Panc1 (cell line): ENCODE measurements at places on chromosomes 16 and 17.

- no peaks in the 10 kb centered on the region for H3K27me3 ChIP-seq
- DNase-seq = no peak
- no peaks in the 10 kb centered on the region for H3K4me1 ChIP-seq
- no peak overlapping the region for H3K4me3 ChIP-seq
- no peak overlapping the region for H3K27ac ChIP-seq
Observed at GRCh38 chr17:39939588-39940419, 12.3 kb downstream of the LRRC3C start.

DNA sequence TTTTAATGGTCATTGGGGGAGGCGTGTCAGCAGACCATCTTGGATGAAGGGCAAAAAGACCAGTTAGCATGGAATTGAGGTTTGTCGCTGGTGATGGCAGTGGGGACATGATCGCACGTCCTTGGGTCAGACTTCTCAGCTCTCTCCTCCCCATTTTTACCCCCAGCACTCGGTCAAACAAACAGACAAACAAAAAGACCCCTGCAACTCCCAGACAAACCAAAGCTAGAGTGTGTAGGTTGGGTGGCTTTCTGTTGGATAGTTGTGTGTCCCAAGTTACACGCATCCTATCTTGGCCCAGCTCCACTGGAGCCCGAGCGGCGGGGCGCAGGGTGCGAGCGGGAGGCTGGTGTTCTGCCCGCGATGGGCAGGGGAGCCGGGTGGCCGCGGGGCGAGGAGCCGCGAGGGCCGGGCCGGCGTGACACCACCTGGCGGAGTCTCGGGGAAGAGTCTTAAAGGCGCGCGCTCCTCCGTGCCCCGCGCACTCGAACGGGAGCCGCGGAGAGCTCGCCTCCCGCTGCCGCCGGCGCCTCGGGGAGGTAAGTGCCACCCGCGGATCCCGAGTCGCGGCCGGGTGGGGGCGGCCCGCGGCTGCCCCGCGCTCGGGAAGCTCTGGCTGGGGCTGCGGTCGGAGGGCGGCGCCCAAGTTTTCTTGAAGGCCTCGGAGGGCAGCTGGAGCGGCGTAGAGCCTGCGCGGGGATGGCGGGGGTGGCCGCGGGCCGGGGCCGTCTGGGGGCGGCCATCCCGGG, 18.5 kb upstream of the NTN1 start:
- no peak overlapping the region for H3K27ac ChIP-seq
- H3K4me3 ChIP-seq = peak overlapping the region; percentile 23; the same call in 1 of the 2 replicates
- H3K27me3 ChIP-seq = no peaks in the 10 kb centered on the region; the same call in 1 of the 2 replicates
- no peaks in the 10 kb centered on the region for H3K4me1 ChIP-seq
- no peak for DNase-seq

- peak; percentile 27 for DNase-seq
- peaks cover 6% of the 10 kb centered on the region for H3K27me3 ChIP-seq
Observed at GRCh38 chr16:68445458-68445857, 2.9 kb downstream of the SMPD3 start.

DNA sequence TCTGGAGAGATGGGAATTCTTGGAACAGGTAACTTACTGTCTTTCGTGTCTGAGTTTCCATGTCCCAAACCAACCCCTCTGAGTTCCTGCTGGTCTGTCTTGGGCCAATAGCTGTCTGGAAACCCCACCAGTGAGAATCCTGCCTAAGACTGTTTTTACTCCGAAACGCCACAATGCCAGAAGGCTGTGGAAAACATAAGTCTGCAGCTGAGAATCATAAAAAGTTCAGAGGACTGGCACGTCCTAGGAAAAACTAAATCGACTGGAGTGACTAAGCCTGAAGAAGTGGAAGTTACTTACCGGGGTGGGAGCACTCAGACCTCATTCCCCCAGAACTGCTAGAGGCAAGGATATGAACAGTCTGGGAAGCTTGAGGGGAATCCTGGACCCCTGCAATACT, 13.3 kb downstream of the LRRC75A start:
- DNase-seq = no peak
- H3K27ac ChIP-seq = no peak overlapping the region
- H3K4me1 ChIP-seq = no peaks in the 10 kb centered on the region

DNA sequence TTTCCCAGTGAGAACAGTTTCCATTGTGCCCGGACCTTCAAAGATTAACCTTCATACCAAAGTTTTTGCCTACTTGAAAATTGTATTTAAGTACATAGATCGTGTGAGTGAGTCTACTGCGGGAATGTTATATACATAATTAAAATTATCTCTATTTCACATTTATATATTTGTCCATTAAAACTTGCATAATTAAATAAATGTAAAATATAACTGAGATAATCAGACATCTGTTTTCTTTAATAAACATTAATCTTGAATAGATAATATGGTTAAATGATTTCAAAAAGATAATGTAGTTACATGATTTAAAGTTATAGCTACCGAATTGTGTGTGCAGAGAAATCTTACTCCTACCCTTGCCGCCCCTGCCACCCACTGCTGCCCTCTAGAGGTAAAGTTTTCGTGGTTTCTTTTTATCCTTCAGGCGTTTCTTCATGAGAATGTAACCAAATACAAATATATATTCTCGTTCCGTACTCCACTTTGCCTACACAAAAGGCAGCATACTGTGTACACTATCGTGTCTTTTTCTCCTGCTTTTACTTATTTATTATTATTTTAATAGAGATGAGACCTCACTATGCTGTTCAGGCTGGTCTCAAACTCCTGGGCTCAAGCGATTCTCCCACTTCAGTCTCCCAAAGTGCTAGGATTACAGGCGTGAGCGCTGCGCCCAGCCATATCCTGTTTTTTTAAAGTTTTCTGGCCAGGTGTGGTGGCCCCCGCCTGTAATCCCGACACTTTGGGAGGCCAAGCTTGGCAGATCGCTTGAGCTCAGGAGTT, 35.6 kb downstream of the RPA1 start:
- no peak overlapping the region for H3K4me3 ChIP-seq
- DNase-seq = peak; percentile 18
- no peaks in the 10 kb centered on the region for H3K27me3 ChIP-seq
- no peak overlapping the region for H3K27ac ChIP-seq
- no peaks in the 10 kb centered on the region for H3K4me1 ChIP-seq

GRCh38 chr17:2691069-2691871, 20.3 kb downstream of the CLUH start:
- no peak overlapping the region for H3K4me3 ChIP-seq
- no peak for DNase-seq
- H3K27me3 ChIP-seq = no peaks in the 10 kb centered on the region
- no peaks in the 10 kb centered on the region for H3K36me3 ChIP-seq
- H3K4me1 ChIP-seq = peaks cover 7% of the 10 kb centered on the region
- no peak overlapping the region for H3K27ac ChIP-seq

DNA sequence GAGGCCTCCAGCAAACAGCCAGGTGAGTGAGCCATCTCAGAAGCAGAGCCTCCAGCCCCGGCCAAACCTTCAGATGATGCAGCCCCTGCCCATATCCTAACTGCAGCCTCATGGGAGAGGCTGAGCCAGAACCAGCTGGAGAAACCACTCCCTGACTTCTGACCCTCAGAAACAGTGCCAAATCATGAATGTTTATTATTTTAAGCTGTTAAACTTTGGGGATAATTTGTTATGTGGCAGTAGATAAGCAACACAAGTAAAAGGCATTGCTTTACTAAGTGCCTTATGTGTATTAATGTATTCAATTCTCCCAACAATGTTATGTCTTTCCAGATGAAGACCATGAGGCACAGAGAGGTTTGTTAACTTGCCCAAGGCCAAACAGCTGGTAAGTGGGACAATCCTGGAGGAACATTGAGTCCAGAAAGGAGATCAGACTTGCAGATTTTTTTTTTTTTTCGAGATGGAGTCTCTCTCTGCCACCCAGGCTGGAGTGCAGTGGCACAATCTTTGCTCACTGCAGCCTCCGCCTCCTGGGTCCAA, 59.6 kb downstream of the SOCS1 start:
- H3K27me3 ChIP-seq = no peaks in the 10 kb centered on the region
- no peak overlapping the region for H3K27ac ChIP-seq
- no peak for DNase-seq
- H3K4me1 ChIP-seq = peaks cover 13% of the 10 kb centered on the region
- H3K4me3 ChIP-seq = no peak overlapping the region
- no peaks in the 10 kb centered on the region for H3K36me3 ChIP-seq

DNA sequence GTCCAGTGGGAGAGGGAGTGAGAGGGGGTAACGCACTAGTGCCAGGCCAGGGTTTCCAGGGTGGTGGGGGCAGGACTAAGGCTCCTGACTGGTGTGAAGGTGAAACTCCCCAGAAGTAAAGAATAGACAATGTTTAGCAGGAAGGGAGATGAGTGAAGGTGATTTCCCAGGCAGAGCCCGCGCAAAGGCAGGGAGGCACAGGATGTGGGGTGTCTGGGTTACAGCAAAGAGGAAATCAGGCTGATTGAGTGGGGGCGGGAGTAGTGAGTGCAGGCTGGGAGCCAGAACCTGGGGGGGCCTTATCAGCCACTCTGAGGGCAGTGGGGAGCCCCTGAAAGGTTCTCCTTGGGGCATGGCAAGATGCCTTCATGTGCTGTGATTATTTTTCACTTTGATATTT, 167.5 kb downstream of the UTP18 start:
- H3K27me3 ChIP-seq = no peaks in the 10 kb centered on the region; the same call in 1 of the 2 replicates
- no peaks in the 10 kb centered on the region for H3K4me1 ChIP-seq
- H3K4me3 ChIP-seq = no peak overlapping the region
- no peak for DNase-seq
- H3K36me3 ChIP-seq = no peaks in the 10 kb centered on the region

DNA sequence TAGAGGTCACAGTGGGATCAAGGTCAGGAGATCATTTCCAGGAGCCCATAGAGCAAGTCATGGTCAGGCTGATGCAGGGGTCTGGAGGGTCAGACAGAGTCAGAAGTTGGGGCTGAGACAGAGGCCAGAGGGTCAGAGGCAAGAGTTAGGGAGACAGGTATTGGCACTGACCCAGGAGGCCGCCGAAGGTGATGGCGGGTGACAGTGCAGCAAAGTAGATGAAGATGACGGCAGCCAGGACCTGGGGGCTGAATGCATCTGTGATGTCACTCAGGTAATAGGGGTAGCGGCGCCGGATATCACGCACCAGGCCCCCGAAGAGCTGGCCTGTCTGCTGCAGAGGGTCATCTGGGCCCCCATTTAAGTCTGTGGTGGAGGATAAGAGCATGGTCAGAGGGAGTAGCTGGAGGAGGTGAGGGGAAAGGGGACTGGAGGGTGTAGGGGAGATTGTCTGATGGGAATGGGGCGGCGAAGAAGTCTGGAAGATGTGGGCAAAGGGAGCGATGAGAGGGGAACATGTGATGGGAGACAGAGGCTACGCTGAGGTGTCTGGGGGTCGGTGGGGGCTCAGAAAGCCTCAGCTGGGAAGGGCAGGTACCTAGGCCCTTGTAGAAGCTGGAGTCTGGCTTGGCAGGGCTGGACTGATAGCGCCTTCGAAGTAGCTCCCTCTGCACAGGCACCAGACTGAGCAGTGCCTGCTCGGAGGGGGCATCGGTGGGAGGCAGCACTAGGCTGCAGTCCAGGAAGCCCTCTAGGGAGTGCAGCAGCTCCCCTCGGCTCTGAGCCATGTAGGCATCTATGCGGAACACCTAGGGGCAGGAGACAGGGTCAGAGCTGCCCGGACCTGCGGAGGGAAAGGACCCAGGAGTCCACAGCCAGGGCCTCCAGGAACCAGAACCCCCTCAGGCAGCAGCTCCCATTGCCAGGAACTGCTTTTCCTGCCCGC, 9.8 kb downstream of the SLC4A1 start:
- no peaks in the 10 kb centered on the region for H3K4me1 ChIP-seq
- DNase-seq = no peak

DNA sequence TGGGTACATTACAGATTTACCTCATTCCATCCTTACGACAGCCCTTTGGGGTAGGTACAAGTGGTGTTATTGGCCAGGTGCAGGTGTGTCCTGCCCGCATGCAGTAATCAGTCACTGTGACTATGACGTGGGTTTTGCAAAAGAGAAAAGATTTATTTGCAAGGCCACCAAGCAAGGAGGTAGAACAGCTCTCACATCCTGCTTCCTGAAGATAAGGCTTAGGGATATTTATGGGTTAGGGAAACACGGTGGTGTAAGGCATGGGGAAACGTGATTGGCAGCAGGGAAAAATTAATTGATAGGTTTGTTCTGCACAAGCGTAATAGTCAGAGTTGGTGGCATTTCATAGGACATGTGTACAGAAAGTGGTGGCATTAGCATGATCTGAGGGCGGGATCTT, 214.8 kb downstream of the PARN start:
- no peaks in the 10 kb centered on the region for H3K27me3 ChIP-seq
- H3K36me3 ChIP-seq = no peaks in the 10 kb centered on the region
- no peak overlapping the region for H3K27ac ChIP-seq
- no peaks in the 10 kb centered on the region for H3K4me1 ChIP-seq
- no peak for DNase-seq
- no peak overlapping the region for H3K4me3 ChIP-seq

- DNase-seq = no peak
- H3K27me3 ChIP-seq = no peaks in the 10 kb centered on the region
- H3K4me3 ChIP-seq = peak overlapping the region; percentile 77
- peaks cover 50% of the 10 kb centered on the region for H3K4me1 ChIP-seq
Observed at GRCh38 chr17:29588562-29589411, 661 bp downstream of the GIT1 start.

- no peak overlapping the region for H3K4me3 ChIP-seq
- H3K27me3 ChIP-seq = no peaks in the 10 kb centered on the region
- no peaks in the 10 kb centered on the region for H3K4me1 ChIP-seq
- DNase-seq = peak; percentile 76
- H3K36me3 ChIP-seq = no peaks in the 10 kb centered on the region
Observed at GRCh38 chr17:79960788-79961522, 74.7 kb downstream of the TBC1D16 start.

DNA sequence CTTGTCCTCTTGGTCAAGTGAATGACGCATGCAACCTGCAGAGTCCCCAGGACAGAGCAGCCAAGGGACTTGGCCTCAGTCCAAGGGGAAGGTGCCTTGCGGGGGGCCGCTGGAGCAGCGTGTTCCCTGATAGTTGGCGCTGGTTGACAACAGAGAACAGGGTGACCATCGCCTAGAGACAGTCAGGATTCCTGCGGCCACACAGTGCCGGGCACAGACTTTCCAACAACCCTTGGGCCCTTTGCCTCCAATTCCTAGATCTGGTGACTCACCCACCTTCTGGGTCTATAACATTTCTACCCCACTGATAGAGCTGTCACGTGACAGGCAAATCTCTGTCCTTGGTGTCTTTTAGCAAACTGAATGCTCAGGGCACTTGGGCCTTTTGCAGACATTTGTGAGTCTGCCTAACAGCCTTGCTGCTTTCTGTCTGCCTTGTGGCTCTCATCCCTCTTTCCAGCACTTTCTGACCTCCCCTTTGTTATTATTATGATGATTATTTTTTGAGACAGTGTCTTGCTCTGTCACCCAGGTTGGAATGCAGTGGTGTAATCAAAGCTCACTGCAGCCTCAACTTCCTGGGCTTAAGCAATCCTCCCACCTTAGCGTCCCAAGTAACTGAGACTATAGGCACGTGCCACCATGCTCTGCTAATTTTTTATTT, 11.9 kb upstream of the TEDC2 start:
- H3K4me3 ChIP-seq = no peak overlapping the region
- no peak overlapping the region for H3K27ac ChIP-seq

DNA sequence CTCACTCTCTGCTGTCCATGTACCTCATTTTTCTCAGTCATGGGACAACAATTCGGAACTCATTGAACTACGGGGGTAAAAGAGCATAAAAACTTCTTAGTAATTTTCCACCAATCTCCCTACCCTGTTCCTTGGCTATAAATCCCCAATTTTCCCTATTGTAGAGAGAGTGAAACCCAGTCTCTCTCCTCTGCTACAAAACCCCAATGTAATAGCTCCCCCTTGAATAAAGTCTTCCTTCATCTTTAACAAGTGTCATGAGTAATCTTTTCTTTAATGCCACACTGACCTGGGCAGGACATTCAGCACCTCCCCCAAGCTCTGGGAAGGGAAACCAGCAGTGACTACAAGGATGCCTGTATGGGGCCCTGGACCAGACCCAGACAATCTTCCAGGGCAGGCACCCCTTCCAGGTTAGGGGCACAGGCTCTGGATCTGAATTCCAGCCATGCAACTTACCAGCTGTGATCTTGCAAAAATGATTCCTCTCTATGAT, 10.2 kb upstream of the EIF1 start:
- H3K36me3 ChIP-seq = no peaks in the 10 kb centered on the region
- H3K4me3 ChIP-seq = no peak overlapping the region
- no peak for DNase-seq
- H3K27me3 ChIP-seq = no peaks in the 10 kb centered on the region
- H3K4me1 ChIP-seq = peaks cover 6% of the 10 kb centered on the region
